ENCODE measurements at places on chromosomes 7 and 10.

- no peak for DNase-seq
Measured at GRCh38 chr10:131946321-131946751, 35.4 kb downstream of the BNIP3 start.

- DNase-seq: no peak
Measured at GRCh38 chr10:120755771-120756170, 95.4 kb upstream of the WDR11 start.

GRCh38 chr7:40569326-40569725 lies 434.5 kb downstream of the SUGCT start:
- DNase-seq: no peak

DNA sequence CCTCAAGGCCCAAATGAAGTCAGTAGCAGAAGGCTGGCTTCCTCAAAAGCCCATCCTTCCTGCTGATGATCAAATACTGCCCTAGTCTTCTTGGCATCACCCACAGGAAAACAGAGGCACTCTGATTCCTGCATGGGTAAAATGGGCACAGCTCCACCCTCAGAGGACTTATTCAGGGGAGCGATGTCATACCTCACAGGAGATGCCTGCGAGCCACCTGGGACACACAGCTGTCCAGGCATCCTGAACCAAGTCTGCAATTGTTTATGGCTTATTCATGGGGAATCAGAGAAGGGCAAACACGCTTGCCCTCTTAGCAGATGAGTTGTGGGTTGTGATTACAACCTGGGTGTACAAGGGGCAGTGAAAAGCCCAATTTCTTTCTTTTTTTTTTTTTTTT lies 22.0 kb upstream of the LMTK2 start:
- DNase-seq: no peak

GRCh38 chr7:116591202-116592040 lies 66.6 kb downstream of the CAV1 start:
- DNase-seq: peak; percentile 42

DNA sequence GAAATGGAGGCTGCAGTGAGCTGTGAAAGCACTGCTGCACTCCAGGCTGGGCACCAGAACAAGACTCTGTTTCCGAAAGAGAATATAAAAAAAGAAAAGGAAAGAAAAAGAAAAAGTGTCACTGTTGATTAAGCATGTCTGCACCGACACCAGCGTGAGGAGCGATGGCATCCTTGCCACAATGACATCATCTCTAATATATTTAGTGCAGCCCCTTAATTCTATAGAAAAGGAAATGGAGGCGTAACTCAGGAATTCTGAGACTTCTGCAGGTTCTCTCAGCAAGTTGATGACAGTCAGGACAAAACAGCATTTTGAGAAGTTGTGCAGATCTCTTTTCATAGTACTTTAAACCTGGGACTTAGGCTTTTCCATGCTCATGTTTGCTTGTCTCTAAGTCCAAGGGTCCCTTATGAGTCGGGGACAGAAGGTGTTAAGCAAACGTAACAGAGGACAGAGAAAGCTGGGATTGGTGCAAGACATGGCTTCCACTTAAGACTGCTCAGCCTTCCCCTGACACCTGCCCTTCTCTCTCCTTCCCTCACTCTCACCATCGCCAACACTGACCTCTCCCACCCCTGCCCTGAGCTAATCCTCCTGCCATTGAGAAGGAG lies 16.9 kb upstream of the ANKRD1 start:
- no peak for DNase-seq

- no peak for DNase-seq
Measured at GRCh38 chr7:921581-922333, 32.7 kb downstream of the ADAP1 start.

DNA sequence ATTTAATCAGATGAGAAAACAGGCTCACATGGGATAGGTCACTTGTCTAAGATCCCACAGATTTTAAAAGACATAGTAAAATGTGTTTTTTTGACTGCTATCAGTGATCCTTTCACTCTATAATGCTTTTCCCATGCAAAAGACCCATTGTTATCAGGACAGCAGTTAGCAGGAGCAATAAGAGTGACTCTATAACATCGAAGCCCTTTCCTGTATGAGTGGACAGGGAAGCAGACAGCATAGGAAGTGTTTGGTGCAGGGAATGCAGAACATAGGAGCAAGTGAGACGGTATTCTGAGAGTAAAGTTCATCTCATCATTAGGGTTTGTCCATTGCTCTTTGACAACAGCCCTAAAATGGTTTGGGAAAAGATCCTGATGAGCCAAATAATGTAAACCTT lies 68.5 kb downstream of the SLC25A13 start:
- DNase-seq: no peak

DNA sequence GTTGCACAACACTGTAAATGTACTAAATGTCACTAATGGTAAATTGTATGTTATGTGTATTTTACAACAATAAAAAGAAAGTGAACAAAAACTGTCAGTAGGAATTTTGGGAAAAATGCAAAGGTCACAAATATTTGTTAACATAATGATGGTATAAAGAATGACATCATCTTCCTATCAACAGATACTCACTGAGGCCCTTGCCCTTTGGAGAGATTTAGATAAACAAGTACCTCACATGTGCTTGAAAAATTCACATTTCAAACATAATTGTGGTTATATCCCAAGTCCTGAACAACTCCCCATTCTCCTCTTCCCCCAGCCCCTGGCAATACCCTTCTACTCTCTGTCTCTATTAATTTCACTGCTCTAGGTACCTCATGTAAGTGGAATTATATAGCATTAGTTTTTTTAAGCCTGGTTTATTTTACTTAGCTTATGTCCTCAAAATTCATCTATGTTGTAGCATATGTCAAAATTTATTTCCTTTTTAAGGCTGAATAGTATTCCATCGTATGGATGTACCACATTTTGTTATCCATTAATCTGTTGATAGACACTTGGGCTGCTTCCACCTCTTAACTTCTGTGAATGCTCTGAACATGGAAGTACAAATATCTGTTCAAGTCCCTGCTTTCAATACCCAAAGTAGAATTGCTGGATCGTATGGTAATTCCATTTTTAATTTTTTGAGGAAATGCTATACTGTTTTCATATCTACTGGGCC lies 90.5 kb downstream of the WIPF3 start:
- DNase-seq: no peak

GRCh38 chr10:83459124-83459523 lies 680.2 kb upstream of the GHITM start:
- DNase-seq: no peak

- no peak for DNase-seq
Measured at GRCh38 chr10:79396520-79396919, 48.9 kb downstream of the ZCCHC24 start.

- DNase-seq: no peak
Measured at GRCh38 chr7:111401516-111401915, 160.8 kb downstream of the IMMP2L start.

DNA sequence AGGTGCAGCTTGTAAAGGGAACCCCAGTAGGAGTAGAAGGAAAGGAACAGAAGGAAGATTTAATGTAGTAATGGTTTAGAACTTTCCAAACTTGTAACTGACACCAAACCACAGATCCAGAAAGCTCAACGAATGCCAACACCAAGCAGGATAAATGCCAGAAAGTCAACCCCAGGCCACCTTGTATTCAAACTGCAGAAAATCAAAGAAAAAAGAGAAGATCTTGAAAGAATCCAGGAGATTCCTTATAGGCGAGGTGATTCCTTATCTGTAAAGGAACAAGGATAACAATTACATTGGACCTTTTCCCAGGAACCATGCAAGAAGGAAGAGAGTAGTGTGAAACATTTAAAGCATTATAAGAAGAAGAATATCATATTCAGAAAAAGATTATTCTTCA lies 93.6 kb downstream of the NKX6-2 start:
- DNase-seq: no peak

DNA sequence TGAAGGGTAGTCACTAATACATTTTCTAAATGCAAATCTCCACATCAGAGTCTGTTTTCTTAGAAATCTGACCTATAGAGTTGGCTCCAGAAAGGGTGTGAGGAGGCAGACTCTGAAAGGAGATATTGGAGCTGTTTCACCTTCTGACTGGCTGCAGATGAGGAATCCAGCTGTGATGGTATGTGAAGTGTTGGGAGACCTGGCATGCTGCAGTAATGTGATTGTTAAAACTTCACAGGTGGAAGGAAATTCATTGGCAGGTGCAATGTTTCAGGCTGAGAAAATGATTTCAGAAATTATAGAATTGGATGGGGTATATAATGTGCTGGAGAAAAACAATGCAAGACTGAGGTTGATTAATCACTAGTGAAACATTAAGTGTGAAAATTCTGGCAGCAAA lies 1134.0 kb upstream of the LRRN3 start:
- DNase-seq: no peak

DNA sequence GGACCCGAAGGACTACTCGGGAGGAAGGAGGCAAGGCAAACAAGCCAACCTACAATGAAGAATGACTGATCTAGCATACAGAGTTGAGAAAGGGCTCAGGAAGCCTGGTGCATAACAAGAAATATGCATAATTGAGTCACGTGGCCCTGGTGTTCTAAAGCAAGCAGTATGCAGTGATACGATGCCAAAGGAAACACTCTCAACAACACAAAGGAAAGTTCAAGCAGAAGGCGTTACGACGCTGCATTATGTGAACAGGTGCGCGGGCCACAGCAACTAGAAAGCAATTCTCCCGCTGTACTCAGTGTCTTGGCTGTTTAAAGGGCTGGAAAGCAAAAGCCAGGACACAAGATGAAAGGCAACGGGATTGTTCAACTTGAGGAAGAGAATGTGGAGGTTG lies 100.8 kb downstream of the PRTFDC1 start:
- DNase-seq: no peak

DNA sequence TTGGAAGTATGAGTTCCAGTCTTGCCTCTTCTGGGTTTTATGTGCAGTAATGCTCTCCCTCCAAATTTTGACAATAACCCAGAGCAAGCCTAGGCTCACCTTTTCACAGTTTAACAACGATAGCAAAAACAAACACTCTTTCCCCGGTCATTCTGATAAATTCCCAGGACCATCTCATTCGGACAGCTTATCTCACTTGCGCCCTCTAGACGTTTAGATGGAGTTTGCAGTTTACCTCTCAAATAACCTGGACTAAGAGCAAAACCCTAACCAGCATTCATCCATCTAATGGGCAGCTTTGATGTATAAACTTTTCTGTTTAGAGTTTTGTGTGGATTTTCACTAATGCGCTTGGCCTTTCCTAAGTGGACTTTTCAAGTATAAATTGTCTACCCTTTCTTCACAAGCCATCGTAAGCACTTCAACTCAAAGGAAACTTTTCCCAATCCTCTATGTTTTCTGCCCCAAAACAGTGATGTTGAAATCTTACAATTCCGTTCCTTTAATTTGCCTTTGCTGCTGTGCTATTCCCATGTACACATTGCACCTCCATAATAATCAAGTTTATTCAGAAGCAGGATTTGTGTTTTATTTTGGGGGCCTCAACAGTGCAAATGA lies 114.9 kb downstream of the HDAC9 start:
- DNase-seq: peak; percentile 6

DNA sequence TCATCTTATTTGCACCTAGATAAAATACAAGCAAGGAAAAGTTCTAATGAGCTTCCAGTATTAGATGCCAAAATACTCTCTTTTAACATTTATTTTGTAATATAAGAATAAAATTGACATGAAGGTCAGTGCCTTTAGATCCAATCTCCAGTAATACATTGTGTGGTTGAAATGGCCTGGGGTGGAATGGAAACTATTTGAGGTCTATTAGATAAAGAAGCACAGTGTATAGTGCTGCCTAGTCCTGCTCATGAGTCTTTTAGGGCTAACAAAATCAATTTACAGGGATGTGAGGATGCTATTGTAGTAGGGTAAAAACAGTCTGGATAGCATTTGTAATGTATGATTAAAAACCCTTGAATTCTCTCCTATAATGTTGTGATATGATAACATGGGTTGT lies 84.5 kb upstream of the ETV1 start:
- DNase-seq: no peak

DNA sequence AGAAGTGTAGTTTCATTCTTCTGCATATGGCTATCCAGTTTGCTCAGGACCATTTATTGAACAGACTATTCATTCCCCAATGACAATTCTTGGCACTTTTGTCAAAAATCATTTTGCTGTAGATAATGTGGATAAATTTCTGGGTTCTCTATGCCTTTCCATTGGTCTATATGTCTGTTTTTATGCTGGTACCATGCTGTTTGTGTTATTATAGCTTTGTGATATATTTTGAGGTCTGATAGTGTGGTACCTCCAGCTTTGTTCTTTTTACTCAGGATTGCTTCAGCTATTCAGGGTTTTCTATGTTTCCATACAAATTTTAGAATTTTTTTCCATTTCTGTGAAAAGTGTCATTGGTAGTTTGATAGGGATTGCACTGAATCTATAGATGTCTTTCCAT lies 315.3 kb upstream of the KAT6B start:
- no peak for DNase-seq

DNA sequence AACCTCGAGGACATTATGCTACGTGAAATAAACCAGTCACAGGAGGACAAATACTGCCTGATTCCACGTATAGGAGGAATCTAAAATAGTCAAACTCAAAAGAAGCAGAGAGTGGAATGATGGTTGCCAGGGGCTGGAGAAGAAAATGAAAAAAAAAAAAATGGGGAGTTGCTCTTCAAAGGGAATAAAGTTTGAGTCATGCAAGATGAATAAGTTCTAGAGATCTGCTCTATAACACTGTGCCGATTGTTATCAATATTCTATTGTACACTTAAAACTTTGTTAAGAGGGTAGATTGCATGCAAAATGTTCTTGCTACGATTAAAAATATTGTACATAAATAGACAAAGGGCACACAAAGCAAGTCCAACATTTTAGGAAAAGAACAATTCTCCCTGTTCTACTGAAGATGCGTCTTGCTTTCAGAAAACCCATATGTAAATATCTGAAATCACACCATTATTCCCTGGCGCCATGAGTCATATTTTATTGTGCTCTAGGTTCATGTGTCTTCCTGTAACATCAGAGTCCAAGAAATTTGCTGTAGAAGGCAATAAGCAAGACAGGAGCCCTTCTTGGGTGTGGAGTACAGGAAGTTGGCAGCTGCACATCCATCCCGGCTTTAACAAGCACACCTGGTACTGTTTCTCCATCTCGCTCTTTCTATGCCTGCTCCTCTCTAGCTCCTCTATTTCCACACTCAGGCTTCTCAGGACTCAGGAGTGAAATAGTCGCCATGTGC lies 145.9 kb downstream of the GFRA1 start:
- DNase-seq: no peak

DNA sequence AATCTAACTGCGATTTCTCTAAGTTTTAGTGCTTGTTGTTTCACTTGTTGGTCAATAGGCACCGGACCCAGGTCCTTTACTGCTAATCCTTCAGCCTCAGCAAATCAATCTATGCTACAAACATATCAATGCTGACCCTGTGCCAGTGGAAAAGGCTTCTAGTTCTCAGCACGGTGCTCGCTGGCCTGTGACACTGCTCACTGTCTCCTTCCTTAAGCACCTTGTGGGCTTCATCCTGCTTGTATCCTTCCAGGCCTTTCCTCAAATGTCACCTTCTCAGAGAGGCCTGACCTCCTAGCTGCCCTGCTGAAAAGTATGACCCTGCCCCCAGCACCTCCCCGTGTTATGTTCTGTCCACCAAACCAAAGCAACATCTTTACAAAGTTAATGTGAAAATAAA lies 201.2 kb upstream of the FRMD4A start:
- no peak for DNase-seq

GRCh38 chr10:1807924-1808323 lies 70.6 kb upstream of the ADARB2 start:
- no peak for DNase-seq

Measured in NCI-H526 treated with DMSO at 0.1 percent for 48 hours (cell line).